ENCODE measurements at places on chromosomes 1 and 21. TPM values are rescaled to one million over a fixed set of nuclear protein-coding genes. Genes with fewer than 3 reads are reported as not detected.

The TEX38 gene
- total RNA-seq = not detected

The PLA2G2A gene
- 14.0 TPM for total RNA-seq

The COL9A2 gene
- total RNA-seq = 2.4 TPM

The MSH4 gene
- not detected for total RNA-seq

The AZIN2 gene
- total RNA-seq = 3.5 TPM

The AMY1B gene
- total RNA-seq = not detected

The KAZN gene
- 30.8 TPM for total RNA-seq

The FRRS1 gene
- total RNA-seq = 37.1 TPM

The CCNL2 gene
- 151 TPM for total RNA-seq

The MROH9 gene
- total RNA-seq = not detected

The OR2AK2 gene
- not detected for total RNA-seq

The PITHD1 gene
- 79.1 TPM for total RNA-seq

The TMEM51 gene
- 9.2 TPM for total RNA-seq

The TSPAN1 gene
- 10.9 TPM for total RNA-seq

The RGS8 gene
- not detected for total RNA-seq

The CAMTA1 gene
- 52.3 TPM for total RNA-seq

The FMO5 gene
- total RNA-seq = 35.7 TPM

The KNCN gene
- not detected for total RNA-seq

The SARS1 gene
- total RNA-seq = 166 TPM

The PPIAL4G gene
- total RNA-seq = not detected

The FCGR1A gene
- 1.6 TPM for total RNA-seq

The CFHR5 gene
- not detected for total RNA-seq

The SPATA1 gene
- total RNA-seq = not detected

The S1PR1 gene
- 62.5 TPM for total RNA-seq

The AK5 gene
- total RNA-seq = 1.8 TPM

The GJA9 gene
- total RNA-seq = 0.22 TPM

The CHI3L2 gene
- not detected for total RNA-seq

The GPN2 gene
- 24.5 TPM for total RNA-seq

The C1orf94 gene
- total RNA-seq = not detected

The SAMD11 gene
- not detected for total RNA-seq

The PI4KB gene
- total RNA-seq = 50.2 TPM

The C4BPA gene
- not detected for total RNA-seq

The OR1C1 gene
- total RNA-seq = not detected

The GRIK3 gene
- total RNA-seq = 0.04 TPM

The TCHH gene
- 29.5 TPM for total RNA-seq

The PIK3CD gene
- 4.6 TPM for total RNA-seq

The FAM72C gene
- total RNA-seq = 3.1 TPM

The ADCY10 gene
- 0.10 TPM for total RNA-seq

The AKR1A1 gene
- 49.9 TPM for total RNA-seq

The FCRLA gene
- not detected for total RNA-seq

The PLPPR4 gene
- 1.8 TPM for total RNA-seq

The DNALI1 gene
- 0.23 TPM for total RNA-seq

The STYXL2 gene
- not detected for total RNA-seq

The CD244 gene
- total RNA-seq = not detected

The PADI3 gene
- total RNA-seq = 2.1 TPM

The IL19 gene
- not detected for total RNA-seq

The TP73 gene
- total RNA-seq = 15.6 TPM

The TMEM125 gene
- total RNA-seq = 13.6 TPM

The HES3 gene
- not detected for total RNA-seq
